Spinal cord (tissue), 10 donors: ENCODE measurements at places on chromosomes 1 and 21. TPM values are rescaled to one million over a fixed set of nuclear protein-coding genes. Genes with fewer than 3 reads are reported as not detected.

Gene MAD2L2
- polyA plus RNA-seq, result 70.8 TPM

Gene NPPB
- polyA plus RNA-seq, result 4.5 TPM

Gene AMY1A
- not detected for polyA plus RNA-seq

Gene SERPINC1
- polyA plus RNA-seq, result 0.18 TPM

Gene BCAR3
- polyA plus RNA-seq, result 16.7 TPM

Gene TMEM51
- polyA plus RNA-seq, result 11.3 TPM

Gene LIN28A
- polyA plus RNA-seq, result 0.20 TPM
